ENCODE measurements at places on chromosomes 7 and 10.

DNA sequence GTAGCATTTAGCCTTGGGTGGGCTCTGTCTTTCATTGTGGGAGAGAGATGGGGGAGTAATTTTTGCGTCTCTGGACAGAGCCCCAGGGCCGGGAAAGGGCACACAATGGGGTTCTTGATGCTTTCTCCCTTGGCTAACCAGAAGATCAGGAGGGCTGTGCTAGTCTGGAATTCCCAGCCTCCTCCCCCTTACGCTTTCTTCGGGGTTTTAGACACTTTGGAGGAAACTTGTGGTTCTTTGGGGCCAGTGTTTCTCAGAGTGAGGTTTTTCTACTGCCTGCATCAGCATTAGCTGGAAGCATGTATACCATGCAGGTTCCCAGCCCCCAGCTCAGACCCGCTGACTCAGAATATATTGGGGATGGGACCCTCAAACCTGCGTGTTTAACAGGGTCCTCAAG, 7.0 kb downstream of the NEURL1 start:
- DNase-seq: no peak

DNA sequence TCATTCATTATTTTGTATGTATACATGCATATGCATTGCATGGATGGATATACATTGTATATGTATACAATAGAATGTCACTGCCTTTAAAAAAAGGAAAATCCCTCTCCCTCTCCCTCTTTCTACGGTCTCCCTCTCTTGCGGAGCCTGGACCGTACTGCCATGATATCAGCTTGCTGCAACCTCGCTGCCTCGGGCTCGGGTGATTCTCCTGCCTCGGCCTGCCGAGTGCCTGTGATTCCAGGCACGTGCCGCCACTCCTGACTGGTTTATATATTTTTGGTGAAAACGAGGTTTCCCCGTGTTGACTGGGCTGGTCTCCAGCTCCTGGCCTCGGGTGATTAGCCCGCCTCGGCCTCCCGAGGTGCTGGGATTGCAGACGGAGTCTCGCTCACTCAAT, 24.4 kb downstream of the IPMK start:
- no peak for DNase-seq

- DNase-seq: no peak
Observed at GRCh38 chr7:159061674-159062212, 82.9 kb downstream of the VIPR2 start.

DNA sequence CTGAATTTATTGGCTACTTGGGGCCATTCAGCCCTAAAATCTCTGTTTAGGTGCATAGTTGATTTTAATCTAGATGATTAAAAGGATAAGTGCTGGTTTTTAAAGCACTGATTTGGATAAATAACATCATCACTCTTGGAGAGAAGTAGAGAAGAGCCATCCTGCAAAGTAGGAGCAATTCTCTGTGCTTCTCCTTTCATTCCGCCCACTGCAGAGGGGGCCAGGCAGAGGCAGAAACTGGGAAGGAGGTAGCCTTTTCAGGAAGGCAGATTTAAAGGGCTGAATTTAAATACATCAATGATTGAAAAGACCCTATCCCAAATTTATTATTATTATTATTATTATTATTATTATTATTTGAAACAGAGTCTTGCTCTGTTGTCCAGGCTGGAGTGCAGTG, 14.1 kb downstream of the MAP3K8 start:
- no peak for DNase-seq

GRCh38 chr7:74441801-74442200, 11.9 kb upstream of the GTF2IRD1 start:
- DNase-seq: no peak

DNA sequence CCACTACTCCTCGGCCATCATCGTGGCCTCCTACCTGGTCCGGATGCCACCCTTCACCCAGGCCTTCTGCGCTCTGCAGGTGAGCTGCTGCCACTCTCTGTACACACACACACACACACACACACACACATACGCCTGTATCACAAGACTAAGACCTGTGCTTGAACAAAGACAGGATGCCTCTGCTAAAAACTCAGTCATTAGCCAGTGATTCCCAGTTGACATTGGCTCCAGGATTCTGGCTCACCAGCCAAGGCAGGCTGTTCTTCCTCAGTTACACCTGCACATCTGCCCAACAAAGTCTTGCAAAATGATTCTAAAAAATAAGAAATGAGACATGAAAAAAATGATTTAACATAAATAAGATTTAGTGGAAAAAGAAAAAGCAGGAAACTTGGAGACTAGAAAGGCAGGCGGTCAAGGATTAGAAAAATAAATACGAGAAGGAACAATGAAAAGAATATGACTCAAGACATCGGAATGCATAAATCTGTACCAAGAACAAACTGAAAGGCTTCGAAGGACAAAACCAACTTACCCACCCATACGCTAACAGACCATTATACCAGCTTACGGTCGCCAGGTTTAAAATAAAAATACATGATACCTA, 7.4 kb upstream of the LRRC18 start:
- no peak for DNase-seq

- no peak for DNase-seq
Observed at GRCh38 chr10:100904917-100905316, 7.8 kb upstream of the SLF2 start.

- DNase-seq: no peak
Observed at GRCh38 chr10:103232772-103233488, 12.8 kb upstream of the RPEL1 start.

DNA sequence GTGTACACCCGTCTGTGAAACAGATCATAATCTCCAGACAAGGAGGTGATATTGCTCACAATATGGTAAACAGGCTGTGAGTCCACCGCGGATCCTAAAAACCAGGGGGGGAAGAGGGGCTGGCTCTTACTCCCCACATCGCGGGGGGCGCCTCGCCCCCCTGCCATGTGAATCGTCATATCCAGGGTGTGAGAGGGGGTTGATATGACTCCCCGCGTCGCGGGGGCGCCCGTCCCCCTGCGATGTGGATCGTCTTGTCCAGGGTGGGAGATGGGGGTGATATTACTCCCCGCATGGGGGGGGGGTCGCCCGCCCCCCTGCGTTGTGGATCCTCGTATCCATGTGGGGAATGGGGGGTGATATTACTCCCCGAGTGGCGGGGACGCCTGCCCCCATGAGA, 30.9 kb downstream of the OCM2 start:
- DNase-seq: no peak

GRCh38 chr10:88670497-88670896, 6.3 kb downstream of the LIPF start:
- no peak for DNase-seq

GRCh38 chr7:108189733-108190388, 59.7 kb upstream of the LAMB4 start:
- no peak for DNase-seq

DNA sequence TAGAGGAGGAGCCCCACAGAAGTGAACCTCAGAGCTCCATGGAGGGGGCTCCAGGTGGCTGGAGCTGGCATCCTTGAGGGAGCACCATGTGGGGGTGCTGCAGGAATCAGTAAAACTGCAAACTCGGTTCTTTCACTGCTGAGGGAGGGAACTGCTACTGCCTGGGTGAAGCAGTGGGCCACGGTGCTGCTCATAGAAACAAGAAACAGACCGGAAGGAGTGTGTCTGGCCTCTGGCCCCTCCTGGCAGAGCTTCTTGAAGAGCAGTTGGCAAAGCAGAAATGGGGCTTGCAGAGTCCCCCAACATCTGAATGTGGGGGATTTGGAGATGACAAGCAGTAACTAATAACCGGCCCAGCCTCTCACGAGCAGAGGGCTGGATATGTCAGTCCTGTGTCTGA, 23.8 kb downstream of the TACC2 start:
- no peak for DNase-seq

DNA sequence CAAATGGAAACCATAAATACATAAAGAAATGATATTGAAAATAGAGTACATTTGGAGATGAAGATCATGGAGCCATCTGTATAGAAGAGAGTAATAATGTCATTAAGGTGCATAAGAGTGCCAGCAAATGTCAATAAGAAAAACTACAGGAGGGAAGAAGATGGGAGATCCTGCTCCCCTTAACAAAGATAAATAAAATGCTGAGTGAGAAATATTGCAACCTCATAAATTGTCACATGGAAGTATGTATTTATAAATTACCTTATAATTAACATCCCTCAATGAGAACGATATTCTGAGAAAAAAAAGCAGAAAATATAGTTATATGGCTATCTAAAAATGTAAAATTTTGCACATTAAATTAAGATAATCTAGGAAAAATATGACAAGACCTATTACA, 155.2 kb upstream of the PRSS1 start:
- no peak for DNase-seq

- no peak for DNase-seq
Observed at GRCh38 chr7:47049234-47049774, 532.6 kb downstream of the TNS3 start.

GRCh38 chr10:89845541-89846280, 144.3 kb downstream of the KIF20B start:
- DNase-seq: no peak

GRCh38 chr7:72416846-72417245, 4.7 kb upstream of the CALN1 start:
- no peak for DNase-seq

- DNase-seq: peak; percentile 55
Observed at GRCh38 chr7:20217193-20217948, at the start of gene MACC1. MACC1 (minus strand) TSS chr7:20217384; CDS start chr7:20161862, 55,522 bp downstream.

GRCh38 chr10:47176206-47176902, 123.6 kb upstream of the GDF10 start:
- no peak for DNase-seq

- no peak for DNase-seq
Observed at GRCh38 chr7:107982042-107982840, 20.7 kb downstream of the LAMB1 start.

DNA sequence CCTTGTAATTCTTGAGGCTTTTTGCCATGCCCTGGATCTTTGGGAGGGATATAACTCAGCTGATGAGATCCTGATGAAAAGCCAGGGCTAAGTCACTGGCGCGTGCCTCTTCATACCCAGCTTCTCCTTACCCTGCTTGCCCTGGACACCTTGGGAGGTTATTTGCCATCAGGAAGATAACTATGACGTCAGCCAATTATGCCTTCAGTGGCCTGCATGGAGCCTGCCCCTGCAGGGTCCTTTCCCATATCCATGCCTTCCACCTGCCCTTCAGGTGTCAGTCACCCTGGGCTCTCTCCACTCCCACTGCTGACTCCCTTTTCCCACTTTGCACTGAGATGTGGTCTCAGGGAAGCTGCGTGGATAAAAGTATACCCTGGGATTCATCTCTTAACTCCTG, 520.1 kb downstream of the SORCS3 start:
- DNase-seq: no peak

DNA sequence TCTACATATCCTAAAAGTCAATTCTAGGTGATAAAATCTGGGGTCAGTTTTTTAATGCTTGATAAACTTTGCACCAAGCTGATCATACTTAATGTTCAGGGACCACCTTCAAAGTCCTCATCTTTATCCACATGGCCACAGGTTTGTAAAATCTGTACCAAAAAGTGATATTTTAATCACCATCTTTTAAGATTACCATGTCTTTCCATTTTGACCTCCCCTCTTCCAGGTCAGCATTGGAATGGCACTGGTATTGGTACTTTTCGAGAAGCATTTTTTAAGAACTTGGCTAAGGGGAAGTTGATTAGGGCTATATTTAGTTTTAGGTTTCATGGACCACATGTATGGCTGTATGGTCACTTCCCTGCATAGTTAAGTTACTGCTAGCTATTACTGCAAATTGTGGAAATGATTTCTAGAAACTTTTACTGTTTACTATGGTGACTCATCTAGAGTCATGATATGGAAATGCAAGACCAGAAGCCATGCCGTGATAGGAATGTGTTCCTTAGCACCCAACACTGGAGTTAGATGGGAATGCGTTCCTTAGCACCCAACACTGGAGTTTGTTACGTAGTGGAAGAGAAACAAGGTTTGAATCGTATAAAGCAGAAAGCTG, 50.8 kb upstream of the ABLIM1 start:
- DNase-seq: no peak

- DNase-seq: peak; percentile 37
Observed at GRCh38 chr10:88702848-88703597, 3.0 kb upstream of the LIPK start.

DNA sequence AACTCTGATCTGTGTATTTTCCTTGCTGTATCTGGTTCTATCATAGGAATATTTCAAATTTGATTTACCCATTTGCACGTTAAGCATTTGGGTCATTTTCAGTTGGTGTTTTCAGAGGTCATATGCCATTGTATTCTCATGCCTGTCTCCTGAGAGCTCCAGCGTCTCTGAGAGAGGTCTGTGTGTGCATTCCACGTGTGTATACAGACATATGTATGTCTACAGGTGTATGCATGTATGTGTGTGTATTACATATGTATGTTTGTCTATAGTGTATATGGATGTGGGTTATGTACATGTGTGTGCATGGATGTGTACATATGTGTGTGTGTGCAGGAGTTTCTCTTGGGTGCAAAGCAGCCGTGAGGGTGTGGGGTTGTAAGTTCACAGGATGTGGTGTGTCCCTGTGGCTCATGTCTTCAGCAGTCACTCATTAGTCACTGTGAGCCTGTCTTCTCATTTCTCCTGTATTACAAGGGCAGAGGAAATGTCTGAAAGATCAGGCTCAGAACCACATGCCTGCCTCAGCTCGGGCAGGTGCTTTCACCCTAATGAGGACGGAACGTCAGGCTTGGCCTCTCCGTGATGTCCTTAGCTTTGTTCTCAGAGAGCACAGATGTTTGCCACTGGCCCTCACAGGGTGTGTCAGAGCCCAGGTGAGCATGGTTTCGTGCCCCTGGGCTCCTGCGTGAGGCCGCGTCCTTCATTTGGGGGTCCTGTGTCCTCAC, 101.6 kb downstream of the NKX6-2 start:
- no peak for DNase-seq

DNA sequence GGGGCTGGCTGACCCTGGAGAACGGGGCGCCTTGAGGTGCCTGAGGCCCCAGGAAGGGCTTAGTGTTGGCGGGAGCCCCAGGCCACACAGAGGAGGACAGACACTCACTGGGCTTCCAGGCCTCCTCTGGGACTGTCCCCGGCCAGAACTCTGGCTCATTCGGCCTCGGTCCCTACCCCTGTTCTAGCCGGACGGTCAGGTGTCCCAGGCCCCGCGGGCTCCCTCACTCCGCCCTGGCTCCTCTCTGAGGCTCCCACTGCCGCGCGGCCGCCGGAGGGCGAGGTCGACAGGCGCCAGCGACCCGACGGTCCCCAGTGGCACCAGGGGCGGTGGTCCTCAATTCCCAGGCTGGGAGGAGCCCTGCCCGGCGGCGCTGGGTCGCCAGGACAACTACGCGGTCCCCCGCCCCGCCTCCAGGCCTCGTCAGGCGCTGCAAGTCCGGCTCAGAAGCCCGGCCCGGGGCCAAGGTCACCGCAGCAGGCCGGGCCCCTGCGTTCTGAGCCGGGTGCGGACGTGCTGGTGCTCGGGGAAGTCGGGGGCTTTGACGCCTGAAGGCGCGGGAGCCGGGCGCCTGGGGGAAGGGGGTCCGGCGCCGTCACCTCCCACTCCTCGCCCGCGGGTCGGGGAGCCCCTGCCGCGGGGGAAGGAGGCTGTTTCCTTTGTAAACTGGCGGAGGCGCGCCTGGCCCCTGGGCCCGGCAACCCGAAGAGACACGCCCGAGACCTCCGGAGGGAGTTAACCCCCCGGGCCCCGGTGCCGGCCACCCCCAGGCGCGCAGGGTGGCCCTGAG, 1.1 kb upstream of the PWWP2B start:
- DNase-seq: no peak
